Stimulated activated CD4-positive, alpha-beta T cell treated with anti-CD3 and anti-CD28 coated beads, Interleukin-2, amount 100 ng/mL, for 24 hours (primary cell): ENCODE measurements at places on chromosomes 1 and 21.

GRCh38 chr1:59046730-59047157 lies 250.2 kb upstream of the FGGY start:
- DNase-seq, result peak; percentile 28

DNA sequence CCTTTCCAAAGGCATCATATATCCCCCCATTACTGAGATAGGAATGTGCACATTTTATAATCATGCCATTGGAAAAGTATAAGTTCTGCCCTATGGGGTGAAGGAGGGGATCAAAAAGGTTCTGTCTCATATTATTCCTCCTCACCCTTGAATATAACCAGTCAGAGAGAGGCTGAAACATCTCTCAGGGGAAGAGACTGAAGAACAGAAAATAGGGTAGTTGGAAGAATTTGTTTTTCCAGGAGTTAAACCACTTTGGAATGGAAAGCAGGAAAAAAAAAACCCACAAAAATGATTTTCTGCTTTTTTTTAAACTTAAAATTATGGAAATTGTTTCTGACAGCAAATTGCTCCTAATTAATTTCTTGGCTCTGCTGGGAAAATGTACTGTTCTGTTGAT lies 52.8 kb upstream of the BEND5 start:
- DNase-seq, result no peak

- DNase-seq, result no peak
These were observed 22.3 kb downstream of the RCOR3 start for GRCh38 chr1:211281320-211282022.

DNA sequence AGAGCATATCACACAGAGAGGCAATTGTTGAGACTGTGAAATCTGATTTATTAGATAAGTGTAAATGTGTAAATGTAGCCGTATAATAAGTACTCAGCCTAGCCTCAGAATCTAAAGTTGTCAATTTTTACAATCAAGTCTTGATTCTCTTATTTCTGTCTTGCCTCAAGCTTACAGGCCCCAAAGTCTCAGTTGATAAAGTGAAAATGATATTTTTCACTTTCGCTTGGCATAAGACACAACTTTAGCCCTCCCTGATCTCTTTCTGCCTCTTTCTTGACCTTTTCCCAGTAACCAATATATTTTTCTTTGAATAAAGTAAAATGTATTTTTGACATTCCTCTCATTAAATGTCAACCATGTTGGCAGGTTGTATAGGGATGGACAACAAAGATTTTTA lies 10.7 kb downstream of the CD5L start:
- DNase-seq, result no peak

GRCh38 chr1:24426744-24427544 lies 11.3 kb downstream of the NIPAL3 start:
- no peak for DNase-seq

GRCh38 chr1:67053535-67053784 lies 488 bp downstream of the SLC35D1 start:
- peak; percentile 37 for DNase-seq

GRCh38 chr1:25118546-25118945 lies 113.8 kb downstream of the SYF2 start:
- DNase-seq, result peak; percentile 27

DNA sequence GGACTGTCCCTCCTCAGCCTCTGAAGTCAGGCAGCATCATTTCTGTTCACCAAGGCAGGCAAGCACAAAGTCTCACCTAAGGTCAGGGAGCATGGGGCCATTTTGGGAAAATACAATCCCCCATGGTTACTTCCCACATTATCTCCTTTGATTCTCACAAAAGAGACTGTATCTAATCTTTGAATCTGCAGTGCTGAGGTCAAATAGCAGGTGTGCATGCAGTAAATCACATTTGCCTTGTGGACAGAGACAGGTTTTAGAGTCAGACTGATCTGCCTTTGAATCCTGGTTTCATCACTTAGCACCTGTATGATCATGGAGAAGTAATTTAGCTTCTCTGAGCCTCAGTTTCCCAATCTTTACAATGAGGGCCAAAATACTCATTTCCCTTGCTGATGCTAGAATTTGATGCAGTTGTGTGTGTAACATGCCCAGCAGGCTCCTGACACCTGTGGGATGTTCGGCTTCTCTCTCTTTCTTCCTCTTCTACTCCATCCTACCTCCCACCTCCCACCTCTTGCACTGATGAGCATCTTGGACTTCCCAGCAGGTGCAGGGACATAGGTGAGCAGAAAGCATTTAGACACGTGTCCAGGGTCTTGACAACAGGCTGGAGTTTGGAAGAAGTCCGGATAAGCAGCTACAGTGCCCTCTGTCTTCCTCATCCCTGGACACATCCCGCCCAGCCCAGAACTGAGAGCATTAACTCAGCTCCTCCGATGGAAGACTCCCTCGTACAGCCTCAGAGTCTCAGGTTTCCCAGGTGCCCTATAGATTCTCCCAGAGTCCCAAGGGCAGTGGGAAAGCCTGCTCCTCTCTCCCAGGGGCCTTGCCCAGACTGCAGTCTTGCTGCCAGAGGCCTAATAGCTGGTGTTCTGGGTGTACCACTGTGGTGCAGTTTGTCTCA lies 18.9 kb downstream of the NENF start:
- DNase-seq, result no peak

GRCh38 chr1:163774401-163774945 lies 452.7 kb downstream of the NUF2 start:
- DNase-seq, result no peak

DNA sequence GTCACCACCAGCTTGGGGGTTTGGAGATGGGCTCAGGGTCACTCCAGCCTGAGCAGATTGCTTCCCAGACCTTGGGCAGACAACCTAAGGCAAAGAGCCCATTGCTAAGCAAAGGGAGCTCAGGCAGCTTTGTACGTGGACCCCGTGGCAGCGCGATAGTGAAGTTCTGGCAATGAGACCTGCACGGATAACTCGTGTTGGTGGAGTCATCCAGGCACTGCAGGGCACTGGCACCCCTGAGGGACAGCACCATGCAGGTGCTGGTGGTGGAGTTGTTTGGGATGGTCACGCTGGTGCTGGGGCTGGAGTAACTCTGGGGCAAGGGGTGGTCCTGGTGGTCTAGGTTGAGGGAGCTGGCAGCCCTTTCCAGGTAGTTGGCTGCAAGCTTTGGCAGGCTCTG lies 13.6 kb upstream of the HSPG2 start:
- no peak for DNase-seq

DNA sequence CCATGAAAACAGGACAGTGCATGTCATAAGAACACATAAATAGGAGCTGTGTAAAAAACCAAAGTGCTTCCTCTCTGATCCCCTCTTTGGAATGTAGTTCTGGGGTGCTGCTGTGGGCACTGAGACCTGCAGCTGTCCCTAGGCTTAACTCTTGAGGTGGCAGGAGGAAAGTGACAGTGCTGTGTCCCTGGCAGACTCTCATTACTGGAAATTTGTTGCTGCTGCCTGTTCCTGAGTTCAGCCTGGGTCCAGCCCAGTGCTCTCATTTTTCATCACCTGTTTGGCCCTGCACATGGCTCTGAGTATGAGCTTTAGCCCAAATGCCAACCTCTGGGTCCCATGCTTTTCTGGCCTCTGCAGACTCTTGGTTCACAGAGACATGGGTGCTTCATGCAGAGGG lies 329.3 kb downstream of the DSCAM start:
- no peak for DNase-seq

GRCh38 chr1:6392809-6393399 lies 663 bp downstream of the ACOT7 start:
- DNase-seq, result no peak

- no peak for DNase-seq
These were observed 38.6 kb downstream of the EIF2B3 start for GRCh38 chr1:44947774-44948311.

GRCh38 chr1:53449021-53449420 lies 10.2 kb upstream of the DMRTB1 start:
- no peak for DNase-seq

- DNase-seq, result no peak
These were observed 3.4 kb upstream of the NVL start for GRCh38 chr1:224333309-224333926.

DNA sequence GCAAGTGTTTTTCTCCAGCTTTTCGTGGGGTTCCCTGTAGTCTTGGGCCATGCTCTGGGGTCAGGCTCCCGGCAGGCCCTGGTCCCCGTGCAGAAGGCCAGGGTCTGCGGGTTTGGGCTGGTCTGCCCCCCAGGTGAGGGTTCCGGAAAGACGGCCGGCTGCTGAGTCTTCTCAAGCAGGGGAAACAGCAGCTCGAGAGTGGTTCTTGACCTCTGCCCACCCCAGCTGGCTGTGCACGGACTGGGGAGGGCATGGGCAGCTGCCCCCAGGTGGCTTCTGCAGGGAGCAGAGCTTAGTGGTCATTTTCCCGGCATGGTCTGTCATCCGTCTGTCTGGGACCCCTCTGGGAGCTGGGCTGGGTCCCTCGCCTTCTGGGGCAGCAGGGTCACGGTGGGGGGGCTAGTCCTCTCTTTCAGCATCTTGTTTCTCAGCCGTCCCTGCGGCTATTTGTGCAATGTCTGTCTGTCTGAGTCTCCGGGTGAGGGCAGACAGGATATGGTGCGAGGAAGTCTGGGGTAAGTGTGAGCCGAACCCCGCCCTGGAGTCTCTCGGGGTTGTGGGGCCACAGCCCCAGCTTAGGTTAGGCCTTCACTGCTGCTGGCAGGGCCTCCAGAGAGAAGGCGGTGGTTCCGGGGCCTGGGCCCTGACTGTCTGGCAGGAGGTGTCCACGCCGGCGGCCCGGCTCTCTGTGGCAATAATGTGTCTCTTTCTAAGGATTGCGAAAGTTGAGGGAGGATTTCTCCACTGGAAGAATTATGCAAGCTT lies 6.1 kb downstream of the SKI start:
- peak; percentile 64 for DNase-seq

- DNase-seq, result no peak
These were observed 96.5 kb downstream of the KIF14 start for GRCh38 chr1:200524092-200524491.

DNA sequence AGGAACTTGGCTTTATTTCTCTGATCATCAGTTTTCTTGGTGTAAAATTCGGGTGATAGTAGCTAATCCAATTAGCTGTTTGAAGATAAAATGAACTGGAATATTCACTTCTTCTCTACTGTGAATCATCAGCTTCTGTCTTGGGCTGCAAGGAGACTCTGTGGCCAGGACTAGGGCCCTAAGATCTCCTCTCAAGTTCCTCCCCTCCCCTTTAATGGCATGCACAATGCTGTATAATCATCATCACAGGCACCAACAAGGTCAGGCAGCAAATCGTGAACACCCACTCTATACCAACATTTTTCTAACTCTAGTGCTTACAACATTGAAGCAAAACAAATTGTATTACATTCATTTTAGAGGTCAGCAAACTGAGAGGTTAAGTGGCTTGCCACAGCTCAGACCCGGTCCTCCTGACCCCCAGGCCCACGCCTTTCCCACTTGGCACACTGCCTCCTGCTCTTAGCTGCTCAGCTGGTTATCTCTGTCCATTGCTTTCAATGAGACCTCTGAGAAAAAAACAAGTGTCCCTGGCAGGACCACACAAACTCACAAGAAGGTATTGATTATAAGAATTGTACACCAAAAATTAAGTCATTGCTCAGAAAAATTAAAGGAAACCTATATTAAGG lies 31.8 kb downstream of the LRRC52 start:
- no peak for DNase-seq

DNA sequence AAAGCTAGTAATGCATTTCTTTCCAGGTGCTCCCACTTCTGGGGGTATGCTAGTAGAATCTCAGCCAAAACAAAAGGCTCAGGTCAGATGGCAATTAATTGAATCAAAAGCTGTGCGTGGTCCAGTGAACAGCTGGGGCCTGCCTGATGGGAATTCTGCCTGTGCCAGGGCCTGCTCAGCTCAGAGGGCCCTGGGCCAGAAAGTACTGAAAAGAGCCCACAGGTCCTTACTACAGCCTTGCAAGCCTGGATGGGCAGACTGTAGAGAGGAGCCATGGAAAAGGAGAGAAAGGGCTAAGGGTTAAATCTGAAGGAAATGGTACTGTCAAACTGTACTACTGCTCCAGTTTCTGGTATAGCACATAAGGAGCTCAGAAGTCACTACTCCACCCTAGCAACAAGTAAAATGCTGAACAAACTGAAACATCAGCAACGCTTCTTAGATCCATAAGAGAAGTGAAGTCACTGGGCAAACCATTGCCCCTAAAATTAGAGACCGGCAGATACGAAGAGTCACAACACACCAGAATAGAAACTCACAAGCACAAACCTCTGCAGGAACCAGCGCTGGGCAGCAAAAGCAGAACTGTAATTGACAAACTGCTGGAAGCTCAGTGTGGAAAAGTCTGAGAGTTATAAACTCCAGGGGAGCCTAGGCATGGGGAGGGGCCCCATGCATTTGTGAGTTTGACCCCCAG lies 121.1 kb upstream of the SYT6 start:
- DNase-seq, result no peak
